ENCODE measurements at places on chromosomes 6 and 20. TPM values are rescaled to one million over a fixed set of nuclear protein-coding genes. Genes with fewer than 3 reads are reported as not detected.

DNA sequence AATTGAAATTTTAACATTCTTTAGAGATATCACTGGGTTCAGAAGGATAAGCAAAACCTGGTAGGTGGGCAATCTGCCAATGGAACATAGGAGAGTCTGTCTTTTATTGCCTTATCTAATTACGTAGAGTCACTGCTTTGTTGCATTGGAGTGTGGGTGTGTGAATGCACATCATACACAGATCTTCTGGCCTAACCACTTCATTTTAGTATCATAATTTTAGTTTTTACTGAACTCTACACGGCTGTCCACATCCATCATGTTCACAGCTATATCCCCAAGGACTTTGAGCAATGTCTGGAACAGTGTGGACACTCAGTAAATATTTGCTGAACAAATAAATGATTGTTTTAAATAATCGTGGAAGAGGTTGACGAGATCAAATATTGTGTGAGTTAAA is 104.6 kb upstream of the AKIRIN2 start:
- DNase-seq: peak; percentile 70

- DNase-seq: no peak
Measured at GRCh38 chr6:46777476-46778346, 15.5 kb upstream of the MEP1A start.

DNA sequence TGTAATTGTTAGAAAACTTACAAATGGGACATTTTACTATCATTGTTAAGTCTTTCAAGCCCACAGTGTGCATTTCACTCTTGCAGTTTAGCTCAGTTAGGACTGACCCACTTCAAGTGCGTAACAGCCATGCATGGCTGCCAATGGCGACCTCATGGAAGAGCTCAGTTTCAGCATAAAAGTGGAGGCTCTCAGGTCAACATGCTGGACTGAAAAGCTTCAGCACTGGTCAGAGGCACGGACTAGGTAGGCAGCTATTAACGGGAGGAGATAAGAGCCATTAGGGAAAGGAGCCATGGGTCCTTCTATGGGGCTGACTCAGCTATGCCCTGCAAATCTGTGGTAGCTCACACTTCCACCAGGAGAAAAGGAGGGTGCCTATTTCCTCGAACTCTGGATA is 101.8 kb downstream of the TTLL2 start:
- DNase-seq: no peak

Gene OR2J3
- total RNA-seq: not detected

- DNase-seq: no peak
Measured at GRCh38 chr6:139149383-139149782, 14.5 kb downstream of the HECA start.

DNA sequence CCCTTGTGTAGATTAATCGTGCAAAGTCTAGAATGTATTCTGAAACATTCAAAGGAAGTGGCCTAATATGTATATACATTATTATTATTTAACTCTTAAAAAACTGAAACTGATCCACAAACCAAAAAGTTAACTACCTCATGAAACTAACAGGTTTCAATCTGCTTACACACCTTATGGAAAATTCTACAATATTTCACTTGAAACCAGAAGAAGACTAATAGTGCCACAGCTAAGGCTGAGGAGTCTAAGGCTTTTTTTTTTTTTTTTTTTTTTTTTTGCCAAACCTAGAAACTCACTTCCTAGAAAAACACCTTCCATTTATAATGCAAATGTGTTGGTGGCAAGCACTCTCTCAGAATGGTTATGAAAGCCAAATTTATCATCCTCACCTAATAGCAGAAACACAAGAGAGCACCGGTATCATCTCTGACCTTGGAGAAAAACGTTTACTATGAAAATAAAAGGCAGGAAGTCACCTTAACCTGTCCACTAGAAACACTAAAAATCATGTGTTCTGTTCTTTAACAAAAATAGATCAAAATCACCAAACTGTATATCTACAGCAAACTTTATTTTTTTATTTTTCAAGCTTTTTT is 586.1 kb downstream of the FRK start:
- no peak for DNase-seq

DNA sequence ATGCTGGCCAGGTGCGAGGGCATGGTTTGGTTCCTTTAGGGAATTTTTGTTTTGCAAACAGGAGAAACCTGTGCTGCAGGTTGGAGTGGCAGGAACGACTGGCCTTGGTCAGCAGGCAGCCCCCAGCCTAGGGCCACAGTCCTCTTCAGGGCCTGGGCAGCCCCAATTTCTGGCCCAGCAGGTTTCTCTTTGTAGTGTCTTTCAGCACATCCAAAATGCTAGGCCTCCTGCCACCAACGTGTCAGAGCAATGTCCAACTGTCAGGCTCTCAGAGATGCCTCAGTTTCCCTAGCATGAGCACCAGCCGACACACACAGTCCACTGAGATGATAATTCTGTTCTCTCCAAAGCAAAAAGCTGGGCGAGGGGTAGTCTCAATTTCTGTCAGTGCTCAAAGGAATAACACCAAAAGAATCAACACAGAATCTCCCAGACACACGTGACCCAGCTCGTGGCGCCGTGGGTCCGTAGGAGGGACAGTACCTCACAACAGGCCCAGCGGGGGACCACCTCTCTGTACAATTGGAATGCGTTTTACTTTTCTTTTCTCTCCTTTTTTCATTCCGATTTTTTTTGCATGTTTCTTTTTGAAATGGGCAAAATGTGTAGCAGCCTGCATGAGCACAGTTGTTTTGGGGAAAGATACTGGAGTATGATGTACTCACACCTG is 125.9 kb downstream of the TAF4 start:
- DNase-seq: no peak

DNA sequence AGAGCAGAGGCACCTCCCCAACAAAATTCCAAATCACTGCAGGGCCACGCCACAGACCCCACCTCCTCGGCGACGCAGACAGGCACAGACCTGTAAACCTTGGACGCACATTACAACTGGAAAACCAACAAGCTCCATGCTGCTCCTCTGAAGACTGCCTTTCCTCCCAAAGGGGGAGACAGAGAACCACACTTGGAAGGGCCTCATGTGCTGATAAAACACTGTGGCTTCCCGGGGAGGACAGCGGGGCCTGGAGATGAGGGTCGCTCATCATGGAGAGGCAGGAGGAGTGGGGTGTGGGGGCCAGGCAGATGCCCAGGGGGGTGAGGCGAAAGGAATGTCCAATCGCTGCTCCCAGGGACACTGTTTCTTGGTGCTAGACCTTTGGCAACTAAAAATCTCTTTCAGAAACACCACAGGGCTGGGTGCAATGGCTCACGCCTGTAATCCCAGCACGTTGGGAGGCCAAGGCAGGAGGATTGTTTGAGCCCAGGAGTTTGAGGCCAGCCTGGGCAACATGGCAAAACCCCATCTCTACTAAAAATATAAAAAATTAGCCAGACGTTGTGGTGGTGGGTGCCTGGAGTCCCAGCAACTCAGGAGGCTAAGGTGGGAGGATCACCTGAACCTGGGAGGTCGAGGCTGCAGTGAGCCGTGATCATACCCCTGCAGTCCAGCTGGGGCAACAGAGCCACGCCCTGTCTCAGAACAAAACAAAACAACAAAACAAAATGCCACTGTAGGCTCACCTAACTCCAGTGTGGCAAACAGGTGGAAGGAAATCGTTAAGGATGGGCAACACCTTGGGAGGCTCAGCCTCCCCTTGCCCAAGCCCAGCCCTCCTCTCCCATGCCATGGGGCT is 53.8 kb downstream of the ABHD12 start:
- peak; percentile 18 for DNase-seq

DNA sequence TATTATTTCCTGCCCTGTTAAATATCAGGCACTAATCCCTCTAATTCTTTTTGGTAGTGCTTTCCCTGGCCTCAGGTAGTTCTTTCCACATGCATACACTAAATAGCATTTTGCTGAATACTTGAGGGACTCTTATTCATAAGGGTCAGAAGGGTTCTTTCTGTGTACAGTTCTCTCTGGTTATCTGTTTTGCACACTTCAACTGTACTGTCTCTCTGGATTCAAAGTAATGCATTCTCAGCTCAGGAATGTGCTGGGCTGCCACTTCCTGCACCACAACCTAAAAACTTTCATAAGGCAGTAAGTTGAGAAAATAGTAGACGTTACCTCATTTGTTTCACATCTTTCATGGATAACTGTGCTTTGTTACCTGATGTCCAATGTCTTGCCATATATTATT is 32.1 kb downstream of the C6orf141 start:
- DNase-seq: no peak

GRCh38 chr6:148183776-148184175 is 158.9 kb upstream of the SASH1 start:
- DNase-seq: peak; percentile 32

DNA sequence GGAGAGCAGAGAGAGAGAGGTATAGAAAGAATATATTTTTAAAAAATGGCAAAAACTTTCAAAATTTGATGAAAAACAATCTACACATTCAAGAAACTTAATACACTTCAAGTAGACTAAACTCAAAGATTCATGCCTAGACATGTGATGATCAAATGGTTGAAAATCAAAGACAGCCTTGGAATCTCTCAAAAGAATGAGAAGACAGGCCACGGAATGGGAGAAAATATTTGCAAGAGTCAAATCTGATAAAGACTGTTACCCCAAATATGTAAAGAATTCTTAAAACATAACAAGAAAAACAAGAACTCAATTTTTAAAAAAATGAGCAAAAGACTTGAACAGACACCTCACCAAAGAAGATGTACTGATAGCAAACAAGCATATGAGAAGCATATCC is 49.7 kb downstream of the THEMIS start:
- DNase-seq: peak; percentile 8

GRCh38 chr6:66478705-66479104 is 771.7 kb upstream of the EYS start:
- no peak for DNase-seq

- DNase-seq: peak; percentile 48
Measured at GRCh38 chr6:5529015-5529414, 267.7 kb downstream of the FARS2 start.

GRCh38 chr6:71334768-71335167 is 46.2 kb downstream of the OGFRL1 start:
- no peak for DNase-seq

DNA sequence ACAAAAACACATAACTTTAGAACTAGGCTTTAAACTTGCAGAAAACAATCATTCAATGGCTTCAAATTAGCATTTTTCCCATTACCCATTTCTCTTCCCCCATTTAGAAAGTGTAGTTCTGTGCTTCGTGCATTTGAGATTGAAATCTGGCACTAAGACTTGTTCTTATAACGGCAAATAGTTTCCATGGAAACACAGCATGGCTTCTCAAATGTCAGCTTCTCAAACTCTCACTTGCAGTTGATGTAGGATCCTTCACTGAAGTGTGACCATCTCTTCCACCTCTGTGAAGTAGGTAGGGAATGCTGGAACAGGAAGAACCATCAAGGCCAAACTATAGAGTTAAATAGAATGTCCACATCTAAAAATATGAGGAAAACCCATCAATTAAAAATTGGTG is 52.2 kb downstream of the MANEA start:
- peak; percentile 17 for DNase-seq

DNA sequence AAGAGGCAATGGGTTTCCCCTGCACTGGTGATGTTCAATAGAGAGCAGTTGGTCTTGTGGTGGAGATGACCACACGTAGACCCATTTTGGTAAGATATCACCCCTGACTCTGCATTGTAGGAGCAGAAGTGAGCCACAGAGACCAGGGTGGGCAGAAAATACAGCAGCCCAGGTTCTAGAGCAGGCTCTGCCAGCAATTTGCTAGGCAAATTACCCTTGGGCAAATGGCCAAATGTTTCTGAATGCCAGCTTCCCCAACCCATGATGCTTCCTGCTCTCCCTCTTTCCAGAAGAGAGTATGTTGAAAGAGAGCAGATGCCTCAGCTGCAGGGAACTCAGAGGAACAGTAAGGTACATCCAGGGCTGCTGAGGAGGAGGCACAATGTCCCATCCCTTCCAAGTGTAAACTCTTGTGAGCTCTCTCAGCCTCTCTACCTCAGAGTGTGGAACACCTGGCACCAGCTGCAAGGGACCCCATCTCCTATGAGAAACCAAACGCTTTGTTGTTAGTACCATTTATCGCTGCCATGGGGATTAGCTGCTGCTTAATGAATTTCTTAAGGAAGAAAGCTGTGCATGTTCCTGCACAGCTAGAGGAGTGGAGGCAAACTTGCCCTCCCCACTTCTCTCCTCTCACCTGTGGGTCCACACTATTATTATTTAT is 317.5 kb upstream of the MOCS1 start:
- no peak for DNase-seq
